ENCODE measurements at places on chromosomes 11 and 22.

DNA sequence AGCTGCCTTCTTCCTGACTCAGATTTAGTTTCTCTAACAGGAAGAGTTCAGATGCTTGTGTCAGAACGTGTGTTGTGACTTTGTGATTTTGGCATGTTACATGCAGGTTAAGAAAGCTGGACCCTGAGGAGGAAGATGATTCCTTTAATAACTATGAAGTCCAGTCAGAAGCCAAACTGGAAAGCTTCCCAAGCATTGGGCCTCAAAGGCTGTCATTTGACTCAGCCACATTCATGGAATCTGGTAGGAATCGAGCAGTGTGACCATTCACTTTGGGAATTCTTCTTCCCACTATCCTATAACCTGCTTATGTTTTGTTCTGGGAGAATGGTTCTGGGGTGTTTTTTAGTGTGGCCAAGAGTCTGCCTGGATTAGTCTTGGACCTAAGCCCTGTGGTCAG, 48.0 kb downstream of the CABIN1 start:
- no peak for DNase-seq

DNA sequence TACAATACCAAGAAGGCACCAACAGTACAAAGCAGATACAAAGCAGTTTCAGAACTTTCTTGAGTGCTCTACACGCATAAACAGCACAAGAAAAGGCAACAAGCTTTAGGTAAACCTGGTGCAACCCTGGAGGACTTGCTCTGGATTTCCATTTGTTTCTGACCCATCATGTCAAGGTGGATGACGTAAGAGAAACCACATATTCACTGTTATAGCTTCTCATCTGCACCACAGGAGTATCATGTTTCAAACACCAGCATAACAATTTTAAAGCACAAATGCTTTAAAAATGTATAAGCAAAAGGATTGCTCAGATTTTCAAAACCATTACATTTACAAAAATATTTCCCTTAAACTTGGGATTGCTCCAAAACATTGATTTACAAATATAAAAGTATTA, 25.0 kb upstream of the YPEL1 start:
- no peak for DNase-seq

DNA sequence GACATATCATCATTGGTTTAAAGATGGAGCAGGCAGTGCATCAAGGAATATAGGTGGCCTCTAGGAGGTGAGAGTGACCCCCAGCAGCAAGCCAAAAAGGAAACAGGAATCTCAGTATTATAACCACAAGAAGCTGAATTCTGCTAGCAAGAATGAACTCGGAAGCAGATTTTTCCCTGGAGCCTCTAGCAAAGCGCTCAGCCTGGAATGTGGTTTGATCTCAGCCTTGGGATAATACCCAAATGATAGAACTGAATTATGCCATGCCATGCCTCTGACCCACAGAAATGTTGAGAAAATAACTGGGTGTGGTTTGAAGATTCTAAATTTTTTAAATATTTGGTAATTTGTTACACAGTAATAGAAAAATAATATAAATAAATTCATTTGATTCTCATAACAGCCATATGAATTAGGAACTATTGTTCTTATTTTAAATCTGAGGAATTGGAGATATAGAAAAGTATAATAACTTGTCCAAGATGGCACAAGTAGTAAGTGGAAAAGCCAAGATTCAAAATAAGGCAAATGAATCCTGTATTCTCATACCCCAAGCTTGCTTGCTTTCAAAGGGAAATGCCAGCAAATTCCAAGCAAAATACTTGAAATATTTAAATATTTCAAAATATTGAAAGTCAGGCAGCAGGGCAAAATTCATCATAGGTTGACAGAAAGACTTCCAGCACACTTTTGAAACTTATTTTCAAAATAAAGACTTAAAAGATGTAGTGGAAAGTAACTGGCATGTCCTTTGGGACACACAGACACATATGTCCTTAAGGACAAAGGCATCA, 567.4 kb downstream of the KCNA4 start:
- DNase-seq = no peak

DNA sequence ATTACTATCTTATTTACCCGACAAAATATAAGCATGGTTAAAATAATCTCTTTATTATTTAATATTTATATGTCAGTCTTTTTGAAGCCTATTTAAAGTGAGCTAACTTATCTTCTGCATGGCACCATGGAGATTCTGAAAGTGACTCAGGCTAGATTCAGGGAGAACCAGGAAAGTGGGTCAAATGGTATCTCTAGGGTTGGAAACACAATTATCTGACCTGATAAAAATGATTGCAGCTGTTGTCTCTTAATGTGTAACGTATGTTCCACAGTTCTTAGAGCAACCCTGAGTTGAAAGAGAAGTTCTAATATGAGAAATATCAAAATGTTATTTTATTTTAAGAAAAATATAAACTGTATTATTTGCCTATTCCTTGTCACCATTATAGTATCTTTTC, 143.1 kb upstream of the CARD18 start:
- DNase-seq = no peak

DNA sequence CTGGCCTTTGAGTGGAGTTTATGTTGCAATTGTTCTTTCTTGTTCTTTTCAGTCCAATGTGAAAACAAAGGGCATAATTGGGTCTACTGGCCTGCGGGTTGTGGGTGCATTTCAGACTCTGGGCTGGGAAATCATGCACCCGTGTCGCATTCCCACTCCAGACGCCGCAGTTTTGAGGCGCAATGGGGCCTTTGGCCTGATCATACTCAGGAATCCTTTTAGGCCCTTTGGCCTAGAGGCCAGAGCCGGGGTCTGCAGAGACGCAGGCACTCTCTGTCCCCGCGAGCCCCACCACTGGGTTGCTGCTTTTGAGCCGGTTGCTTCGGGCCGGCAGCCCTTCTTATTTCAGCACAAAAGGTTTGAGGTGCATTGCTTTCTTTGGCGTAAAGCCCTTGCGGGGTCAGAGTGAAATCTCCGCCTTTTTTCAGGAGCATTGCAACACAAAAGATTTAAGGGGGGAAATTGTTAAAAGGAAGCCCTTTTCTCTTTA, 48.4 kb upstream of the DBX1 start:
- no peak for DNase-seq

GRCh38 chr11:13944911-13945425, 17.6 kb upstream of the SPON1 start:
- no peak for DNase-seq

GRCh38 chr22:25729016-25729995, 12.7 kb upstream of the MYO18B start:
- no peak for DNase-seq
